ENCODE measurements at places on chromosomes 1 and 21.

DNA sequence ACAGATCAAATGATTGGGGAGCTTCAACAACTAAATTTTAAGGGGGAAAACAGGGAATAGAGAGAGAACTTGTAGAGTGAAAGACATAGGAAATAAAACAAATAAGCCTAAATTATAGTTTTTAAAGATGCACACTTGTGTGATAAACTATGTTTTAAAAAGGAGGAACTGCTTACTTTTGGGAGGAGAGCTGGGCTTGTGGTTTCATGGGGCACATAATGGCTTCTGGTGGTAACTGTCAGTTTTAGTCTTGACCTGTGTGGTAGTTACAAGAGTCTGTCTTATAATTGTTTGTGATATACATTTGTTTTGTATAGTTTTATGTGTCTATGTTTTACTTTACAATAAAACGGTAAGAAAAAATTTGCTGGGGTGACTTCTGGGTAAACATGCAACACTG lies 165.3 kb downstream of the COL24A1 start:
- no peak for DNase-seq

GRCh38 chr1:6475381-6476133 lies 9.6 kb upstream of the TNFRSF25 start:
- peak; percentile 74 for DNase-seq

DNA sequence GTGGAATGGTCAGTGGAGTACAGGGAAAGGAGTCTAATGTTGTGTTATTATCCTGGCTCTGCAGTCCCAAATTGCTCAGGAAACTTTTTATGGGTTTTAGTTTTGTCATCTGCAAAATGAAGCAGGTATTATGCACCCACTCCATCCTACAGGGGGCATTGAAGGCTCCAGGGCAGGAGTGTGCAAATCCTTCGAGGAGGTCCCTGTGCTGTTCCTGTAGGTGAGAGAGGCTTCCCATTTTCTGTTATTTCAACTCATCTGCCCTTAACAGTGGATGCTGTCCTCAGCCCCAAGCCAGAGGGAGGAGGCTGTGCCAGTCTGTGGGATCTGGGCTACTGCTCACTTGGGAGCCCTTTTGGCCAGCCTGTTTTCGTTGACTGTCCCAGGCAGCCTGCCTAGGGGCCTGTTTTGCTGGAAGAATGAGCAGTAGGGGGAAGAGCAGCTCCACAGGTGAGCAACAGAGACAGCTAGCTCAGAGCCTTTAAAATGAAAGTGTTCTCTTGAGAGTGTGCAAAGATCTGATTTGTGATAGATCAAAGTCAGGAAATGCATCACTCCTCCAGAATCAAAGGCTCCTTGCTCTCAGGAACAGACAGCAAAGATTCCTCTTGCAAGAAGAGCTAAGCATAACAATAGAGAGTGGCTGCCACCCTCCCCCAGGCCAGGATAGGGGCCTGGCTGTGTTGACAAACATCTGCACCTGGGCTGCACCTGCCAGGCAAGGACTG lies 317.6 kb upstream of the PROX1 start:
- no peak for DNase-seq

- no peak for DNase-seq
These were observed 54.4 kb downstream of the NID1 start for GRCh38 chr1:236010443-236010842.

GRCh38 chr1:227572752-227573151 lies 9.4 kb downstream of the ZNF678 start:
- no peak for DNase-seq

- no peak for DNase-seq
These were observed 388.7 kb downstream of the PTPRU start for GRCh38 chr1:29625084-29625420.

DNA sequence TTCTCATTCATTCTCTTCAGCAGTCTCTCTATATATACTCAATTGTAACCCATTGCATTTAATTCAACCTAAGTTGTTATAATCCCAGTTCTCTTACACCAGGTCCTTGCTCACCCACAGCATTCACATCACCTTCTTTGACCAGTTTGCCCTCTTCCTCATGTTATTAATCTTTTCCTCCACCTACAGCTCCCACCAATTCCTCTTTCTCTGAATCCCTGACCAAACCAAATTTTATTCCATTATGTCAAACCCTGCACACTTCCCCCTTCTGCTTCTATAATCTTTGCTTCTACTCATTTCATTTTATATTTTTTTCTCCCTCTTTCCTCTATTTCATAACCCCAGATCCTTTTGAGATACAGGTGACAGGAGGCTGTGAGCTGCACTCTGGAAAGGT lies 1.4 kb downstream of the CD1A start:
- no peak for DNase-seq

DNA sequence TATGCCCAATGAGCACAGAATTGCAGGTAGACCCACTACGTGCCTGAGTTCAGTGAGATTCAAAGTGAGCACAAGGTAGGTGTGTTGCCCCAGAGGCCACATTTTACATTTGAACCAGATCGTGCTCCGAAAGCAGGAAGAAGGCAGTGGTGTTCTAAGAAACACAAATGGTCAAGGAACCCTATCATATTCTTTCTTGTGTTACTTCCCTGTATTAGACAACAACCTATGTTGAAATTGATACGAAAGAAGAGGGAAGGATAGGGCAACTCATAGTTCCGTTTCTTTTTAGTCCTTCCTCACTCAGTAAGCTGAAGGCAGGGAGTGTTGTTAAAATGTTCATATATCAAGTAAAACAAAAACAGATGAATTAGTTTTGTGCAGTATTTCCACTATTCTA lies 33.9 kb downstream of the OLFML2B start:
- no peak for DNase-seq

GRCh38 chr1:215569986-215570824 lies 3.1 kb downstream of the KCTD3 start:
- no peak for DNase-seq

- no peak for DNase-seq
These were observed 79.7 kb upstream of the RUNX3 start for GRCh38 chr1:25009671-25010262.

DNA sequence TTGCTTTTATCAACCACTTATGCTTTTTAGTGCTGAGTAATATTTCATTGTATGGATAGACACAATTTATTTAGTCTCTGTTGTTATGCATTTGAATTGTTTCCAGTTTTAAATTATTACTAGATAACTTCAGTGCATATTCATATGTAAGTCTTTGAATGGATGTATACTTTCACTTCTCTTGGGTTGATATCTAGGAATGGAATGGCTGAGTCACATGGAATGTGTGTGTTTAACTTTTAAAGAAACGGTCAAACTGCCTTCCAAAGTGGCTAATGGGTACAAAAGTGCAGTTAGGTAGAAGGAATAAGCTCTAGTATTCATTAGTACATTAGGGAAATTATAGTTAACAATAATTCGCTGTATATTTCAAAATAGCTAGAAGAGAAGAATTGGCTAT lies 82.4 kb downstream of the NPHS2 start:
- DNase-seq = no peak

GRCh38 chr1:159185121-159185520 lies 13.7 kb downstream of the CADM3 start:
- DNase-seq = no peak

All from stimulated activated CD4-positive, alpha-beta T cell treated with anti-CD3 and anti-CD28 coated beads, Interleukin-12 subunit alpha, Interleukin-12 subunit beta, amount 100 ng/mL, for 48 hours (primary cell).